Activated CD4-positive, alpha-beta memory T cell treated with anti-CD3 and anti-CD28 coated beads, Interleukin-2, amount 10 ng/mL, durations not matched to agents 7 days and 5 days (primary cell): ENCODE measurements at places on chromosomes 6 and 20. TPM values are rescaled to one million over a fixed set of nuclear protein-coding genes. Genes with fewer than 3 reads are reported as not detected.

Gene RAD21L1
- not detected for total RNA-seq

Gene SLC44A4
- total RNA-seq: not detected

Gene SNRPB2
- total RNA-seq: 105 TPM

DNA sequence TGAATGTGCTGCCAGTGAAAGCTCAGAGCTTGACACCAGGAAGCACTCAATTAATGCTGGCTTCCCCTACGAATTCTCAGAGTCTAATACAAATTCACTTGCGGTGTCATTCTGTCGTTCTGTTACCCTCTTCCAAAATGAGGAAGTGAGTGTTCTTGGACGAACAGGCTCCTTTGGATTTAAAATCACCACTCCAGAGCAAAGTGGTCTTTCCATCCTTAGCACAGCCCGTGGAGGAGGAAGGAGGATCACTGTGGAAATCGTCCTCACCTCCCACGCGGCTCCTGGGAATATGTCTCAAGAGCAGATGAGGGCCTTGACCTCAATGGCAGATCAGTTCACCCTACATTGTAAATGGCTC is 41.7 kb downstream of the RIOK1 start:
- no peak overlapping the region for H3K27ac ChIP-seq
- H3K4me1 ChIP-seq: no peaks in the 10 kb centered on the region
- no peak overlapping the region for H3K4me3 ChIP-seq
- no peaks in the 10 kb centered on the region for H3K27me3 ChIP-seq

GRCh38 chr20:440636-441035 is 21.7 kb downstream of the TBC1D20 start:
- H3K27me3 ChIP-seq: no peaks in the 10 kb centered on the region
- peaks cover 87% of the 10 kb centered on the region for H3K36me3 ChIP-seq
- no peak overlapping the region for H3K4me3 ChIP-seq
- H3K27ac ChIP-seq: no peak overlapping the region

GRCh38 chr6:43733471-43734293 is 36.3 kb upstream of the VEGFA start:
- peaks cover 9% of the 10 kb centered on the region for H3K36me3 ChIP-seq
- DNase-seq: peak; percentile 62
- peaks cover 3% of the 10 kb centered on the region for H3K27me3 ChIP-seq
- H3K4me3 ChIP-seq: no peak overlapping the region
- peaks cover 21% of the 10 kb centered on the region for H3K4me1 ChIP-seq

DNA sequence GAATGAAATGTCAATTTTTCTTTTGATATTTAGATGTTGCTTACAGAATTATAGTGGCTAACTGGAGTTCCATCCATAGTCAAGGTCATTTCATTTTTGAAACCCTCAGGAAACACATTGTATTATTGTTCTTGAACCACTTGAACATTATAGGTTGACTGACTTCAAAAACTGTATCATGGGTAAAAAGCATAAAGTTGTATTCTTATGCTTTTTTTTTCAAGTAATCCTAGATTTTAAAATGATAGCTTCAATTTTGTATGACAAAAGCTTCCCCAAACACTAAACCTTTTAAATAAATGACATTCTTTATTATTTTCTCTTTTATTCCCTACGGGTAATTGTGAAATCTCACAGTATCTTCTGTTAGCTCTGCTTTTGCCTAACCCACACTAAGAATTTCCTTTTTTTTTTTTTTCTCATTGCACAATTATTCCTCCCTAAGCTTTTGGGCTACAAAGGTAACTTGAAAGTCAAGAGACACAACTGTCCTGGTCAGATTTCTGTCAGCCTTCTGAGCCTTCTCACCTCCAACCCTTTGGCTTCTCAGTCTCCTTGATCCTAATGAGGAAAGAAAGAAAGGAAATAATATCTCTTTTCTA is 36.9 kb upstream of the LAMA4 start:
- peaks cover 72% of the 10 kb centered on the region for H3K27me3 ChIP-seq
- no peak for DNase-seq
- no peak overlapping the region for H3K27ac ChIP-seq
- no peaks in the 10 kb centered on the region for H3K36me3 ChIP-seq
- H3K4me1 ChIP-seq: peaks cover 17% of the 10 kb centered on the region

DNA sequence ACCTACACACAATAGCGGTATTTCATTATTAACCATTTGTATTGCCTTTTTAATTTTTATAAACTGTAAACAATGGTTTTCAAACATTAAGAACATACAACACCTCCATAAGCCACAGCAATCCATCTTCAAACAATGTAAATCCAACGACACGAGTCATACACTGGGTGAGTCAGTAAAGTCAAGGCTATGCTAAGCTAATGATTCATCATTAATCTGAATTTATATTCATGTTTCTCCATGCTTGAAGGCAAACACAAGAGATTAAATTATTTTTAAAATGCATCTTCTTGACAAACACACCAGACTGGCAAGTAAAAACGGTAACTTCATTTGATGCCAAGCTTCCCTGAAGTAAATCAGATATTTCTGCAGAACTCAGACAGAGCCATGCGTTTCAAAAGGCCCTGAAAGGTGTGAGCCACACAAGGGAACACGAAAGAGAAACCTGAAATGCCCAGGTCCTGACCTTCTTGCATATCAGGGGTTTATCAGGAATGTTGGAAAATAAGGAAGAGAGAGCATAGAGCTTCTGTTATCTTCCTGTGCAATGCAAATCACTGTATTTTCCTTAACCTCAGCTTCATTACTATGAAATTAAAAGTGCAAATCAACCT is 162.5 kb downstream of the ALDH8A1 start:
- peaks cover 3% of the 10 kb centered on the region for H3K36me3 ChIP-seq
- H3K4me3 ChIP-seq: no peak overlapping the region
- no peak for DNase-seq
- H3K27me3 ChIP-seq: peaks cover 9% of the 10 kb centered on the region
- H3K27ac ChIP-seq: no peak overlapping the region

- H3K4me1 ChIP-seq: no peaks in the 10 kb centered on the region
- no peaks in the 10 kb centered on the region for H3K27me3 ChIP-seq
- DNase-seq: no peak
- no peak overlapping the region for H3K4me3 ChIP-seq
Observed at GRCh38 chr20:23497536-23497935, 6.6 kb downstream of the CST8 start.

DNA sequence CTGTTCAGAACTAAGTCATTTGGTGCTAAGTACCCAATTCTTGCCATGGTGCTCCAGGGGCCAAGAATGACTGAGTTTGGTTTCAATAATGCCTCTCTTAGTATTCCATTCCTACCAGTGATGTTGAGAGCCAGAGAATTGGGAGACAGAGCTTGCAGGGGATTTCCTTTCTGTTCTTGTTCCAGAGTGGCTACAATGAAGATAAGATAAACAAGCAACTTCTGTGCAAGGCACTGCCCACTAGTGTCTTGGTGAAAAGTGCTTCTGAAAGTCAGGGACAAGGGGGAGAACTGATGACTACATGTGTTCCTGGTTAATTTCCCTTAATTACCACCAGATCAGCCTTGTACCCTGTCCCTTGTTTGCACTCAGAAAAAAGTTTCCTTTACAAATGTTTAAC is 421.6 kb downstream of the BCKDHB start:
- H3K27ac ChIP-seq: no peak overlapping the region
- H3K4me3 ChIP-seq: no peak overlapping the region
- peaks cover 14% of the 10 kb centered on the region for H3K4me1 ChIP-seq
- H3K36me3 ChIP-seq: no peaks in the 10 kb centered on the region

DNA sequence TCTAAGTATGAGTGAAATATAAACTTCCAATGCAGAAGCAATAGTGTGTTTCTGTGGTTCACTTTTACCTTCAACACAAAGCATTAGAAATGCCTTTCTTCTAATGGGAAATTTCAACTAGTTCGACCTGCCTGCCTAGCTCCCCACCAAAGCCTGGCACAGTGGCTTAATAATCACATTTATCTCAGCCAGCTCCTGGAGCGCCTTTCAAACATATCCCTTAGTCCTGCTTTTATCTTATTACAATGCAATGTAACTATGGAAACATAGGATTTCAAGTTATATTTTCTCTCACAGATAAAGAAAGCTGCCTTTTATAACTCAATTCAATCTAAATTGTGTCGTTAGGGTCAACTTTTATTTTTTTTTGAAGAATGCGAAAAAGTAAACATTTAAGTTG is 53.7 kb downstream of the KIF13A start:
- no peaks in the 10 kb centered on the region for H3K4me1 ChIP-seq
- no peak for DNase-seq
- peaks cover 13% of the 10 kb centered on the region for H3K27me3 ChIP-seq

DNA sequence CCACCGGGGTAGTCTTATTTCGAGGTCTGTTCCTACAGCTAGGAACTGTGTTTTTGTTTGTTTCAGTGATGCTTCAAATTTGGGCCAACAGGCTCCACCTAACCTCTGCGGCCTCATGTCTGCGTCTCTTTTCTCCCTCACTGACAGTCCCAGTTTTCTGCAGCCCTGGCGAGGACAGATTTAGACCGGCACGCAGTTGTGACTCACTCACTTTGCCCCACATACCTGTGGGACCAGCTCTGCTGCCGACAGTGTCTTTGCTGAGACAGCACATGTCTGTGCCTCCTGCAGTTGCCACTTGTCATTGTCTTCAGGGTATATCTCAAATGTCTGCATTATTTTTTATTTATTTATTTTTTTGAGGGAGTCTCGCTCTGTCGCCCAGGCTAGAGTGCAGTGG is 29.2 kb downstream of the OSBPL2 start:
- H3K4me3 ChIP-seq: no peak overlapping the region
- H3K4me1 ChIP-seq: no peaks in the 10 kb centered on the region
- H3K36me3 ChIP-seq: peaks cover 16% of the 10 kb centered on the region
- DNase-seq: no peak
- no peaks in the 10 kb centered on the region for H3K27me3 ChIP-seq
